ENCODE measurements at places on chromosomes 11 and 22. TPM values are rescaled to one million over a fixed set of nuclear protein-coding genes. Genes with fewer than 3 reads are reported as not detected.

Gene HBE1
- total RNA-seq: not detected

Gene ALG9
- total RNA-seq: 27.8 TPM

Gene MYBPC3
- total RNA-seq: 0.19 TPM

- no peak for DNase-seq
These were observed 64.6 kb downstream of the ARHGEF12 start for GRCh38 chr11:120400564-120401364.

DNA sequence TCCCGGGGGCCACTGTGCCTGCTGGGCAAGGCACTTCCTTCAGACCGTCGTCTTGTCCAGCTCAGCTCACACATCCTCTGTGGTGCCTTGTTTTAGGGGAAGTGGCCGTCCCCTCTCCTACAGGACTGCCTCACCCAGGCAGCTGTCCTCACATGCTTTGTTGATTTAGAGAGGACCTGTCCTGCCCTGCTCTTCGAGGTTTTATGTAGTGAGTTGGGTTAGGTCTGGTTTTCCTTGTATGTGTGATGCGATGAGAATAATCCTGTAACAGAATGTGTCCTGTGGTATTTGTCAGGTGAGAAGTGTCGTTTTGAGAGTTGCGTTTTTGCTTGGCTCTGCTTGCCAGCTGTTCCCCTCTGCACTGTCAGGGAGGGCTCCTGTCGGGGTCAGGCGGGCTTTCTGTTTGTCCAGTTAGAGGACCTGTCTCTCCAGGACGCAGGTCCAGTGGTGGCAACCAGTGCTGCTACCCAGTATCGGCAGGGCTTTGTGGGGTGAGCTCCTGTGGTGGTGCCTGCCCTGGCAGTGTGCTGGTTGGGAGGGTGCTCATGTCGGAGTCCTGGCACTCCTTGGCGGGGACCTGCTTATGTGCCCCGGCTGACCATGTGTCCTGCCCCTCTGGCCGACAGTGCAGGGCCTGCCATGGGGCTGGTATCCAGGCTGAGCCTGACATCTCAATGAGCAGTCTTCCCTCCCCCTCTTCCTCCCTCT is 41.3 kb downstream of the MUC6 start:
- no peak for DNase-seq

- no peak for DNase-seq
These were observed 33.8 kb downstream of the ZC3H7B start for GRCh38 chr22:41334951-41335635.

- DNase-seq: peak; percentile 12
These were observed 27.7 kb downstream of the DNAJC24 start for GRCh38 chr11:31397239-31397834.

DNA sequence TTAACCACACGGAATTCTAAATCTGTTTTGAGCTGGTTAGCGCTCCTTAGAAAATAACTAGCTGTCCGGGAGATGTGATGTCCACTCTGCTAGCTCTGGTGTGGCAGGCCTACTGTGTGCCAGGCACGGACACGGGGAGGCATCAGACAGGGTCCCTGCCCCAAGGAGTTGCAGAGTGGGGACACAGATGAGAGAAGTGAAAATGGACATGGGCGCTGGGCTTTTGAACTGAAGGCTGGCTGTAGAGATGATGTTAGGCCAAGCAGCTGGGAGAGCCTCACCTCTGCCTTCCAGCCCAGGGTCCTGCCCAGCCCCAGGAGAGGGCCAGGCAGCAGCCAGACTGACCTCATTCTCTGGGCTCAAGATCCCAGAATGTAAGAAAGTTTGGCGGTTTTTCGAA is 368.6 kb downstream of the CTTN start:
- DNase-seq: no peak

- DNase-seq: no peak
These were observed 10.4 kb upstream of the CDC42BPG start for GRCh38 chr11:64854534-64855502.

DNA sequence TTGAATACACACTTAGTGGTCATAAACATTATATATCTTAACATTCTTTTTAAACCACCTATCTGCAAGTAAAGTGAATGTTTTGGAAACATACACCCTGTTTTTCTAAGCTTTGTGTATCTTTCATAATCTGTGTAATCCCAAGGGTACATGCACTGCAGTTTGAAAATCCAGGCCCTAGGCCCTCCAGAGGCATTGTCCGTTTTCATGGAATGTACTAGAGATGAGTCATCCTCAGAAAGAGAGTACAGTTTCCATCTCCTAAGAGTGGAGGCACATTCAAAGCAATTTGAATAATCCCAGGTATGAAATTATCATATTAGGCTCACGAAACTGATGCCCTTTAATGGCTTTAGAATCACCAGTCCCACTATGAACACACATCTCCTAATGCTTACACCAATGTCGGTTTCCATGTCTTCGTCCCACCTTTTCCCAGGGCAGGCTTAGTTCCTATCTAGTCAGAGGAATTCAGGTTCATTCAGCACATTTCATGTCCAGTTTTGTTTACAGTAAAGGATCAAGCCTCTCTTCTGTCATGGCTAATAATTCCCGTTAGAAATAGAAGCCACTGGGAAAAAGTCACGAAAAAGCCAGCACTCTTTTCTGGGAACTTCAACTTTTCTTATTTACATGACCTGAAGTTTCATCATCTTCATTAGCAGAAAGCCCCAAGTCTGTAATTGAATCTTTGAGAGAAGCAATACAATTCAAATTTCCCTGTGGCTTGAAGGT is 39.5 kb upstream of the CD44 start:
- no peak for DNase-seq

GRCh38 chr22:32319861-32320406 is 37.7 kb upstream of the RFPL3 start:
- no peak for DNase-seq

DNA sequence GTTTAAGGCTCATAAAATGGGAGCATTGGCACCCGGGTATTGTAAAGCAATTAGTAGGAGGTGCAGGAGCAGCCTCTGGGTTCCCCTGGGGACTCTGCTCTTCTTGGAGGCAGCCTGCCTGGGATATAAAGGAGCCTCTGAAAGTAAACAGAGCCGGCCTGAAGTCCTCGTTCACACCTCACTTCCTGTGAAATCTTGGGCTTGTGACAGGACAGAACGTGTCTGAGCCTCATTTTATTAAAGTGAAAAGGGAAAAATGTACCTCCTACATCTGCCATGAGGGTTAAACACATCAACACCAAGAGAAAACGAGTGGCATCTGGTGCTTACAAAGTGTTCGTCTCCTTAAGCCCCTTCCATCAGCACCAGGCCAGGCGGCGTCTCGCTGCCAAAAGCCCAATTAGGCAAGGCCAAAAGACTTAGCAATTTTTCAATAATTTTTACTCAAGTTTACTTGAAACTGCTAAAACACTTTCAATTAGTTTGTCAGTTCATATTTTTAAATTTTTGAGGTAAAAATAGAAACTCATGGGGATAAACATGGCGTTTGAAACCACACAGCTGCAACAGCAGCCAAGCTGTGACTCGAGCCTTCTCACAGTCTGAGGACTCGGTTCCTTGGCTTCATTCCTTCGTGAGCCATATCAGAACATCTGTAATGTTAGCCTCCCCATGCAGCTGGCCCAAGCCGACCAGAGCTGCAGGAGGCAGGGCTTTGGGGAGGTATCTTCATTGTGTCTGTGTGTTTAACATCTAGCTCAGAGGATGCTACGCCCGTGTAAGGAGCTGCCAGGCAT is 33.6 kb downstream of the MAP6 start:
- DNase-seq: no peak

DNA sequence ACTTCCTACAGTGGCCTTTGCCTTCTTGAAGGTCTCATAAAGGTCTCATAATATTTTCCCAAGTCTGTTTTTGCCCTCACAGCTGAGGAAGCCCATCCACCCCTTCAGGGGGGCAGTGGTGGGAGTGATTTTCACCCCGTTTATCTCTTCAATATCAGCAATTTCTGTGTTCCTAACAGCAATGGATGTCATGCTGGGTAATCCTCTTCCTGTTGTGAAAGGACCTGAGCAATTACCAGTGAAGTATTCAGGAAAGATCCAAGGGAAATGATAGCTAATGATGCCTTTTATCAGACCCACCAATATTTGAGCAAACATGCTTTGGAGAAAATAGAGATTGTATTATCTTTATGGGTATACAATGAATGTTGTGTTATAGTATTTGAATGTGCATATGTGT is 226.9 kb downstream of the INSC start:
- DNase-seq: no peak

GRCh38 chr22:26360169-26360885 is 68.7 kb upstream of the ASPHD2 start:
- no peak for DNase-seq

- no peak for DNase-seq
These were observed 40.0 kb downstream of the KCNJ4 start for GRCh38 chr22:38415046-38415445.

- DNase-seq: no peak
These were observed 4.5 kb upstream of the TPP1 start for GRCh38 chr11:6623391-6624363.

DNA sequence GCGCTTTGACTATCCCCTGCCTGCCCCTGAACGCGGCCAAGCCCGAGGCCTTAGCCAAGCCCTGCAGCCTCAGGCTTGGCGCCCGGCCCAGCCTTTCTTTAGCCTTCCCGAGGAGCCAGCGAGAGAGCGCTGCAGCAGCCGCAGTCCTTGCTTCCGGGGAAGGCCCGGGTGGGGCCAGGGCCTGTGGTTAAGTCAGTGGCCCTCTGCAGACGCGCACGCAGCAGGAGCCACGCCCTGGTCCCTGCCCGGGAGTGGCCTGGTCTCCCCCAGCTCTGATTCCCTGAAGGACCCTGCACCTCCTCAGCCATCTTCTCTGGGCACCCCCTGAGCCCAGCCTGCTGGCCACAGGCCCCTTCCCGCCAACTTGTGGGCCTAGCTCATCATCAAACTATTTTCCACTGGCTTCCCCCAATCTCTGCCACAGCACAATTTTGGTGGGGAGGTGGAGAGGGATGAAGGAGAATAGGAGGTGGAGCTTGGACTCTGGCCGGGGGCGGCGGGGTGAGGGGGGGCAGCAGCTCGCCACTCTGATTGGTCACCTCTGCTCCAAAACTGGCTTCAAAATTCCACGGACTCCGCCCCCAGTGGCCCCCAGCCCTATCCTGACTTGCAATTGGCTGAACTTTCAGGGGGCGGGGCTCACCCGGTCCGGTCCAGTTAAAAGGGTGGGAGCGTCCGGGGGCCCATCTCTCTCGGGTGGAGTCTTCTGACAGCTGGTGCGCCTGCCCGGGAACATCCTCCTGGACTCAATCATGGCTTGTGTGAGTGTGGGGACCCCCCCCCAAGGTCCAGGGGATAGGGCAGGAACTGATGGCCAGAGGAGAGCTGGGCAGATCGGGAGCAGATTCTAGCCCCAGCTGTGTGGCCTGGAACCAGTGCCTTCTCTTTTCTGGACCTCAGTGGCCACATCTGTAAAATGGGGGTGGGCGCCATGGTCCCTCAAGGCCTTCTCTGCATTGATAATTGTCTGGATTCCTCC is at the start of gene LGALS1:
LGALS1 (plus strand) TSS at position 686 of the 979 bp plus-strand sequence; CDS start at position 753, 67 bp downstream.
- peak; percentile 90 for DNase-seq

DNA sequence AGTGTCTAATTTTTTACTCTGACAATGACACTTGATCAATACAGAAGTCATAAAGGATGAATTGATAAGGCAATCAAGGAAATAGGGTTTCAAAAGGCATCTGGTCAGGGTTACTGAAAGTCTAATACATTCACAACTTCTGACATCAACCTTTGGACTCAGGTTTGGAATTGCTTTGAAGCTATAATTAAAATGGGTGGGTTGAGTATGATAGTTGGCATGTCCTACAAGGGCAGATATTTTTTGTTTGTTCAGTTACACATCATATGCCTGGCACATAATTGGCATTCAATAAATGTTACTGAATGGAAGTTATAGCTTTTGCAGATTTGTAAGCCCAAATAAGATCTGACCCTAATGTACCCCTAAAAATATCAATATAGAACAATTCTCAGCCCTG is 7.3 kb upstream of the FUT4 start:
- no peak for DNase-seq

DNA sequence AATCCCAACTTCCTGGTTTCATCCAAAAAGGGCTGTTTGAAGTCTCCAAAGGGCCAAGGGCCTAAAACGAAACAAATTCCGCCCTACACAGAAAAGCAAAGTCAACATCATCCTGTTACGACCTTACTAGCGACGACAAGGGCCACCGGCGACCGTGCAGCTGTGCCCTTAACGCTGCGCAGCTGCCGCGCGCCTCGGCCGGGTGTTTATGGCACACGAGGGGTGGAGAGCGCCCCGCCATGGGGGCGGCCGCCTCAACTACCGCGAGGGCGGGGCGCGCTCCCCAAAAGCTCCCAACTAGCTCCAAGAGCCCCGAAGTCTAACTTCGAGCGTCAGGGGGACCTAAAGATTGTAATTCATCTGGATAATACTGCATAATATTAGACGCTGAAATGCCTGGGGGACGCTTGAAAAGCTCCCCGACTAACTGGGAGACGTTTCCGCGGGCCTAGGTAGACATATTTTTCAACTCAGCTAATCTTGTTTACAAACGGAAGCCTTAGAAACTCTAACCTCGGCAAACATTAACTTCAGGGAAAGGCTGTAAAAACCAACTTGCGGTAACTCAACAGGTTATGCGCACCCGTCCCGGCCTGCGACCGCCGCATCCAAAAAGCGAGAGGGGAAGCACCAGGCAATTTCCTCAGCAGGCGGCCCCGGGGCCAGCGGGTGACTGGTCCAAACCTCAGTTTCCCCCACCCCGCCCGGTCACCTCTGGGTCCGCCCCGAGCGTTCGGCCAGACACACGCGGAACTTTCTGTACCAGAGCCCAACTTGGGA is 694 bp downstream of the TMEM123 start:
- peak; percentile 90 for DNase-seq

- no peak for DNase-seq
These were observed 98.6 kb downstream of the KIAA1671 start for GRCh38 chr22:25051073-25051472.
